ENCODE measurements at places on chromosomes 16 and 17. TPM values are rescaled to one million over a fixed set of nuclear protein-coding genes. Genes with fewer than 3 reads are reported as not detected.

CHST4 gene
- not detected for total RNA-seq

KLHL10 gene
- 0.20 TPM for total RNA-seq

GAS2L2 gene
- 0.07 TPM for total RNA-seq

SLFN14 gene
- total RNA-seq: not detected

ARHGAP44 gene
- 1.7 TPM for total RNA-seq

CD300LF gene
- not detected for total RNA-seq

CTRB2 gene
- not detected for total RNA-seq

TNFRSF13B gene
- not detected for total RNA-seq

CCP110 gene
- total RNA-seq: 13.4 TPM

KRT17 gene
- total RNA-seq: 9.0 TPM

MT1A gene
- not detected for total RNA-seq

KRT40 gene
- not detected for total RNA-seq

EPX gene
- not detected for total RNA-seq

USP22 gene
- total RNA-seq: 244 TPM

CD300LB gene
- not detected for total RNA-seq

NME1 gene
- total RNA-seq: 55.6 TPM

PRAC2 gene
- total RNA-seq: not detected

B9D1 gene
- 32.2 TPM for total RNA-seq

Data from smooth muscle cell of the pulmonary artery (primary cell).